ENCODE measurements at places on chromosomes 4 and X.

- no peak for DNase-seq
Measured at GRCh38 chr4:66842724-66843088, 702.6 kb downstream of the CENPC start.

GRCh38 chr4:152255437-152255836 is 280.5 kb downstream of the FBXW7 start:
- peak; percentile 66 for DNase-seq

GRCh38 chr4:71338846-71339593 is at the start of gene SLC4A4:
Gene SLC4A4, plus strand, starts transcription at chr4:71339020.
- no peak for DNase-seq

DNA sequence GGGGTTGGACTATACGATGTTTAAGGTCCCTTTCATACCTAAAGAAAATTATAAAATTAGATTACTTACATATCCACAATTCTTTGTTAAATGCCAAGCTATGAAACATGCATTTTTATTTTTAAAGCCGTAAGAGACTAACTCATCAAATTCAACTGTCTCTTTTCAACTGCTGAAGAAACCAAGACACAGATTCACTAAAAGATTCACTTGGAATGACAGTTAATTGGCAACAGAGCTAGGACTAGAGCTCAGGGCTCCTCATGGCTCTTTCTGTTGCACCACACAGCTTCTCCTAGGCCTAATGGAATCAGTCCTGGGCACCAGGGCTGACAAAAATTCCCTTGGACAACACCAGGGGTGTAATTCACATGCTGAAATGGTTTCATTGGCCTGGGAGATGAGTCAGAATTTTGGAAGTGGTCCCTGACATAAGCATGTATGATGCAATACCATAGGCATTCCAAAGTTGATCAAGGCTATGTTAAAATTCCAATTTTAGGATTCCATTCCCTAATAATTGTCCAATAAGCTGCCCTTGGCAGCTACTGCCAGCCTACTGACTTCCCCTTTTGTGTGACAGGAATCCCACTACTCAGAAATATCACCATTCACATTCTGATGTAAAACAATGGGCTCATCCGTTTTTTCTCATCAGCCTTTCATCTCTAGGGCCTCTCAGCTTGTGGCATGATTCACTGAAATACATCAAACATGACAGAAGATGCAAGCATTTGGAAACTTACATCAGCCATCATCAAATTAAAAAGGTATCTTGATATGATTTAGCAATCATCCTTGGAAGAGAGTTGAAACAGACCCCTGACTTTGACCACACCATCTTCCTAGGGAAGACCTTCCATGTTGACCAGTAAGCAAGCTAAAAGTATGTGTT is 54.2 kb downstream of the PLAC1 start:
- no peak for DNase-seq

DNA sequence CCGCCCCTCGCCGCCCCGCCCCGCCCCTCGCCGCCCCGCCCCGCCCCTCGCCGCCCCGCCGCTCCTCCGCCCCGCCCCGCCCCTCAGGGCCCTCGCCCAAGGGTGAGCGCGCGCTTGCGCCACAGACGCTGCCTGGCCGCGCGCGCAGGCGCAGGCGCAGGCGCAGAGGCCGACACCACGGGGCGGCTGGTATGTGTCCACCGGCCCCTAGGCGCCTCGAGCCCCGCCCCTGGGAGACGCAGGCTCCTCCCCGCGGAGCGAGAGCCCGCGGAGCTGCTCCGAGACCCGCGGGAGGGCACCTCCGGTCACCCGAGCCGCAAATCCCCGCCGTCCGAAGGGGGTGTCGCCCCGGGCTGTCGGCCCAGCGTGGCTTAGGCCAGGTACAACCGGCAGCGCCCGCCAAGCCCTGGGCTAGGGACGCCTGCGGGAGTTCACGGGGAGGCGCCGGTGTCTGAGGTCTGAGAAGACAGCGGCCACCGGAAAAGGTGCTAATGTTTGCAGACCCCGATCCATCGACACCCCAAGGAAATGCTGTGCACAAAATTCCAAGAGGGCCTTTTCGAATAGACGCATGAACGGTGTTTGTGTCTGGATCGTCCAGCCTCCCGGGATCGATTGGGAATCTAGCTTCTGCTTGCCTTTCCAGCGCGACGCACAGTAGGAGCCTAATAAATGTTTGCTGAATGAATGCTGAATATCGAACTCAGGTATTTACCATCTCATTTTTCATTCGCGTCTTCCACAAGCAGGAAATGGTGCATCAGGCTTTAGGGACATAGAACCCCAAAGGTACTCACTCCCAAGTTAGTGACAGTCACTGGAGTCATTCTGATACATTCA is 473 bp upstream of the CCNQ start:
- DNase-seq = peak; percentile 91

GRCh38 chr4:95077864-95078263 is 320.1 kb downstream of the BMPR1B start:
- no peak for DNase-seq

GRCh38 chr4:13452927-13453579 is 31.1 kb downstream of the RAB28 start:
- DNase-seq = no peak

DNA sequence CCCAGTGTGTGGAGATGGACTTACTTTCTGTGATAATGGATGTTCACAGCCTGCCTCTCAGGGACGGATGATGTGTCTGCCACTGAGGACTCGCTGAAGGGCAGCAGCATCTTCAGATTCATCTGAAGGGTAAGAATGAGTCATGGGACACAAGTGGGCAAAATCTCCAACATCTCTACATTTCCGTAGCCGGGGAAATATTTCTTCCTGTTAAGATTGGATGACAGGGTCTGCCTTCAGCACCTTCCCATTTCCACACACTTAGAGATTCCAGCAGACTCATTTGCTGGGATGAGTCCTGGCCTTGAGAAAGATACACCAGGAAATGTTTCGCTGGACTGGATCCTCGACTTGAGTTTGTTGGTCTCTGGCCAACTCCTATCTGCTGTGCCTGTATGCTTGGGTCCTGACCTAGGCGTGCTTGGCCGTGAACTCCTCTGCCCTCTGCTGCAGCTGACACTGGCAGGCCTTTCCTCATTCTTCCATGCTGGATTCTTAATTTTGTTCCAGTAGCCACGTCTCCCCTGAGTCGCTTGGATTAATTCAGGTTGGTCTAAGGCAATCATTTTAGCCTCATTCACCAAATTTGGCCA is 46.5 kb upstream of the SOD3 start:
- no peak for DNase-seq

- DNase-seq = no peak
Measured at GRCh38 chr4:140856621-140857062, 100.5 kb upstream of the TBC1D9 start.

DNA sequence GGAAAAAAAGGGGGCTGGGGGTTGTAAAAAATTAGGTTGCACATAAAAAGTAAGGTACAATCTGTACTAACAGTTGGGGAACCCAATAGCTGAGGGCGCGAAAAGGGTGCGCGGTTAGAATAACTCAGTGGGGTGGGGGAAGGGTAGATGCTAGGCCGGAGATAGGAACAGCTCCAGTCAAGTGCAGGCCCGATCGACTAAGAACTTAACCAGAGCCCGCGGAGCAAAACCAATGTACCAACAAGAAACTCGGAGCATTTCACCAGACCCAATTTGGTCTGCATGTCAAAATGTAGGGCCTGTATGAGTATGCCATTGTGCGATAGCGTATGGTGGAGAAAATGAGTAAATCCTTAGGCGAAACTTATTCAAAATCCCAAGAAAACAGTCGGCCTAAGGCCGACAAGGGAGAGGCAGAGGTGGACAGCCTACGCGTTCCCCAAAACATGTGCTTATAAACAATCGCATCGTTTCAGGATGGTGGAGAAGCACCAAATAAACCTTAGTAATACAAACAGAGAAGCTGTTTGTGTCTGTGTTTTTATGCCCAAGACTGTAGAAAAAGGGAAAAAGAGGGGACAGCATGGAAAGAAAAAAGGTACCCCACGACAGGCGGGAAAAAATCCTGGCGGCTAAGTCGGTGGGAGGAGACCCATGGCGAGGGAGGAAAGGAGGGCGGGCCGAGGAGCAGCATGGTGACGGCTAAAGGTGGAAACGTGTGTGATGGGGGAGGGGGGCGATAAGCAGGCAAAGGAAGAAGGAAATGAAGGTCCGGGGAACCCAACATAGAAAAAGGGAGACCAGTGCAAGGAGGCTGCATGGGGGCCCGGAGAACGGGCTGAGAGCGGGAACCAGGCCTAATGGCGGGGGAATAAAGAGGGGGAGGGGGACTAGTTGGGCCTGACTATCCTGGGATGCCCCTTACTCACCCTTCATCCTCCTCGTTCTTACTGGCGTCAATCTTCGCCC is 990 bp downstream of the HNRNPD start:
- peak; percentile 82 for DNase-seq

DNA sequence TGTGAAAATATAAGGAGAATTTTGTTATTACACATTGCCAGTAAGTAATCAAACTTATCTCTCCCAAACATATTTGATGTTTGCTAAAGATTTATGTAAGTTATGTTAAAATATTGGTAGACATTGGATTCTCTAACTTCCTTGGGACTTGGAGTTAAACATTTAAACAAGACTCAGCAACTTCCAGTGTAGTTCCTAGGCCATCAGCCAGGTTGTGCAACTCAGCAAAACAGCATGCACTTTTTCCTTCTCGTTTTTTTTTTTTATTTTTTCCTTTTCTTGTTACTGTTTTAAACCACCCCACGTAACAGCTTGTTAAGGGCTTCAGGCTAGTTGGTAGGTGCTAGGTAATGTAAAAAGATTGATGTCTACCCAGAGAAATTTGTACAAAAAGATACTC is 510.4 kb downstream of the ANKRD50 start:
- no peak for DNase-seq

GRCh38 chrX:11968991-11969390 is 169.3 kb upstream of the FRMPD4 start:
- DNase-seq = no peak

DNA sequence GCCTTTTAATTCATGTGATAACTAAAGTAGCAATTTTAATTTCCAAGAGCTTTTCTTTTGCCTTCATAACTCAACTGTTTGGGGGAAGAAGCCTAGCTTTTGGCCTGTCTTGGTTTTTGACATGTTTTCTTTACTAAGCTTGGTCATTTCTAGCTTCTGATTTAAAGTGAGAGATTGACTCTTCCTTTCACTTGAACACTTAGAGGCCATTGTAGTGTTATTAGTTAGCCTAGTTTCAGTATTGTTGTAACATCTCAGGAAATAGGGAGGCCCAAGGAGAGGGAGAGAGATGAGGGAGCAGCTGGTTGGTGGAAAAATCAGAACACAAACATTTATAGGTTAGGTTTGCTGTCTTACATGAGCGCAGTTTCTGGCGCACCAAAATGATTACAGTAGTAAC is 44.8 kb downstream of the DCLK2 start:
- no peak for DNase-seq

GRCh38 chrX:52277666-52278065 is 91.2 kb upstream of the XAGE2 start:
- DNase-seq = no peak

DNA sequence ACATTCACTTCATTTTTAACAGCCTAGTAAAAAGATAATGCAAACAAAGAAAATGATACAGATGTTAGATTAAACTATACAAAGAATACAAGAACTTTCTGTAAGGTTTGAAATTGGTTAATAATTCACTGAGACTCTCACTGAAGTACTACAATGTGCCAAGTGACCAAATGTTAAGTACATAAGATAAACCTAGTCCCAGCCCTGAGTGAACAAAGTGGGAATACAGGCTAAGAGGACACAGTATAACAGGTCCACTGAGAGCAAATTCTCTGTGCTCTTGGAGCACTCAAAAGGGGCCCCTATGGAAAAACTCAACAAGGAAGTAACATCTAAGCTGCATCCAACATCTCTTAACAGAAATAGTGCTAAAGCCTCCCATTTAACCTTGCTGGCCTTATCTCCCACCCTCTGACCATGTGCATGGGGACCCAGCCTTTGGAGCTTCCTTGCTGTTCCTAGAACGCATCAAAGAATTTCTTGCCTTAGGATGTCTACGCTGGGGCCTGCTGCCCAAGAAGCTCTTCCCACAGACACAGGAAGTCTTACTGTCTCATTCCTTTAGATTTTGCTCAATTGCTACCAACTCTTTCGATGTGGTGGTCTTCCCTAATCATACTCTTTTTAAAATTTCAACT is 113.4 kb downstream of the ZAR1 start:
- no peak for DNase-seq

DNA sequence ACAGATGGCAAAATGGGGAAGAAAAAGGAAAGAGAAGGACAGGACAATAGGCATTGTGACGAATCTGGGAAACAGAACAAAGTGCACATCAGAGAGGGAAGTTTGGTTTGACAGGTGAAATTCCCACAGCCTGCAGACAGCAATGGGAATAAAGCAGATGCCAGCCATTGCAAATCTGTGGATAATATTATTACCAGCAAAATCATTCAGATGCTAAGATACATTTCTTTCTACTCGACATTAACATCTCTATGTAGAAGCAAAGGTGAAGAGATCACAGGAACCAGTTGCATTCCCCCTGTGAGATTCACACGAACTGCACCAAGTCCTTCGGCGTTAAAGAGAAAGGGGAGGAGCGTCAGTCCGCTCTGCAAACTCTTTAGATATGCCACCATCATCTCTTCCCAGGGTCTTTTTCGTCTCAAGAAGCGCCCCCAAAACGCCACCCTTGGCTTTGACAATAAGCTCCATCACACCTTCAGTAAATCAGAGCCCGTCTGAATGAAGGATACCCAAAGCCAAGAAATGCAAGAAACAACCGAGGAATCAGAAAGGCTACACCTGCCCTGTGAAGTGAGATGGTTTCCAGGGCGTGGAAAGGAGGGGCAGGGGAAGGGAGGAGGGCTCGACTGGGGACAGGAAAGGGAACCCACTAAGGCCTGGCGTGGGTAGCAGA is 1.9 kb downstream of the NEUROG2 start:
- peak; percentile 2 for DNase-seq

DNA sequence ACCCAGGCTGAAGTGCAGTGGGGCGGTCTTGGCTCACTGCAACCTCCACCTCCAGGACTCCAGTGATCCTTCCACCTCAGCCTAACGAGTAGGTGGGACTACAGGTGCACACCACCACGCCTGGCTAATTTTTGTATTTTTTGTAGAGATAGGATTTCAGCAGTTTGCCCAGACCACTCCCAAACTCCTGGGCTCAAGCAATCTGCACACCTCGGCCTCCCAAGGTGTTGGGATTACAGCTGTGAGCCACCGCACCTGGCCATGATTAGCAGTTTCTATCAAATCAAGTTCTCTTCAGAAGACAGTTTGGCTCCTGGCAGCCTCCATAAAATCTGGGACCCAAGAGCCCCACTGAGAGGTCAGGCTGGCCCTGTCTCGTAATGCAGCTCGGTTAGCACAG is 26.4 kb upstream of the TRIM2 start:
- no peak for DNase-seq

DNA sequence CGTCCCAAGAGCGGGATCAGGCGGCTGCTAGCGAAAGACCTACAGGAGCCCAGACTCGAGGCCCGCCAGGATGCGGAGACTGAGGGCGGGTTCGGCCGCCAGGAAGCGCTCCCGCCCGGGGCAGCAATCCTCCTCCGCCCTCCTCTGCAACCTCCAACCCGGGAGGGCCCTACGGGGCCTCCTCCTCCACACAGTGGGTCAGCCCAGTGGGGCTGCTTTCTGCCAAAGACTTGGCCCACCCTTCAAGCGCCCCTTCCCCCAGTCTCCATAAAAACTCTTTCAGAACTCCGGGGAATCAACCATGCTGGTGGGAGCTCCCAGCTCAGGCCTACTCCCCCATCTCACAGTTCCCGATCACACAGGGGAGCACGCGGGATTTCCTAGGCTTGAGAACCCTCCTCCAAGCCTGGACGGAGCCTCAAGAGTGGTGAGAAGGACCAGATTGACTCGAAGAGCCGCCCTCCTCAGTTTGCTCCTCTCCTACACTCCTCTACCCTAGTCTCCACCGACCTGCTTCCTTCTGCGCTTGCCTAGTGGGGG is 77.5 kb downstream of the RLIM start:
- no peak for DNase-seq
